Karpas-422 (cell line): ENCODE measurements at places on chromosomes 7 and 10. TPM values are rescaled to one million over a fixed set of nuclear protein-coding genes. Genes with fewer than 3 reads are reported as not detected.

Gene EGR2
- total RNA-seq: 0.41 TPM in 1 of 2 replicates, not detected in the other

Gene KMT2E
- 95.3 and 107 TPM in 2 replicates for total RNA-seq

Gene ITPRID1
- total RNA-seq: not detected in 2 replicates

Gene SEPTIN7
- 125 and 263 TPM in 2 replicates for total RNA-seq

Gene GJD4
- total RNA-seq: not detected in 2 replicates

Gene NEUROG3
- total RNA-seq: not detected in 2 replicates

Gene CFAP43
- total RNA-seq: 0.07 and 0.18 TPM in 2 replicates

Gene SCART1
- 6.9 and 7.0 TPM in 2 replicates for total RNA-seq

Gene ASB10
- not detected in 2 replicates for total RNA-seq

Gene MMD2
- not detected in 2 replicates for total RNA-seq

Gene SMIM30
- 21.6 and 50.4 TPM in 2 replicates for total RNA-seq

Gene BAIAP2L1
- total RNA-seq: not detected in 2 replicates

Gene MACC1
- total RNA-seq: 30.4 and 49.9 TPM in 2 replicates

Gene WDR86
- total RNA-seq: not detected in 2 replicates
